ENCODE measurements at places on chromosomes 3 and 15.
A peak's percentile ranks its signal among the peaks of the same experiment; 100 is the strongest.

- DNase-seq = no peak
These were observed 307.2 kb downstream of the FEZF2 start for GRCh38 chr3:62065985-62066693.

- DNase-seq = no peak
These were observed 156.9 kb upstream of the BNIP2 start for GRCh38 chr15:59845942-59846499.

DNA sequence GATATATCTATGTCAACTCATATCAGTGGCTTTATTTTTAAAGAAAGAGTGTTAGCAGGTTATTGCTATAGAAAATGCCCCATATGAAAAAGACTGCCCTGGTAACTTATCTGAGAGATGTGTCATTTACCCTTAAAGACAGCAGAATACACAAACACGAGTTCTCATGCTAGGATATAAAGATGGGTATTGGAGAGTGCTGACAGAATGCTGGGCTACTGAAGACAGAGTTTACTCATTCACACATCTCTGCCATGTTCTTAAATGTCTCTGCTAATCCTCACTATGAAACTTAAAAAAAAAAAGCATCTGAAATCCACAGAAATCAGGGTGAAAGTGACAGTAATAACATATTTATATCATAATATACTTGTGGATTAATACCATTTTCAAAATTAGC is 126.7 kb downstream of the FOXP1 start:
- DNase-seq = no peak

- peak; percentile 25 for DNase-seq
These were observed 1.0 kb upstream of the ISY1 start for GRCh38 chr3:129161860-129162271.

- no peak for DNase-seq
These were observed 12.9 kb downstream of the DUOX2 start for GRCh38 chr15:45100884-45101625.

- DNase-seq = peak; percentile 12
These were observed 786.4 kb downstream of the MCTP2 start for GRCh38 chr15:95017666-95018328.

DNA sequence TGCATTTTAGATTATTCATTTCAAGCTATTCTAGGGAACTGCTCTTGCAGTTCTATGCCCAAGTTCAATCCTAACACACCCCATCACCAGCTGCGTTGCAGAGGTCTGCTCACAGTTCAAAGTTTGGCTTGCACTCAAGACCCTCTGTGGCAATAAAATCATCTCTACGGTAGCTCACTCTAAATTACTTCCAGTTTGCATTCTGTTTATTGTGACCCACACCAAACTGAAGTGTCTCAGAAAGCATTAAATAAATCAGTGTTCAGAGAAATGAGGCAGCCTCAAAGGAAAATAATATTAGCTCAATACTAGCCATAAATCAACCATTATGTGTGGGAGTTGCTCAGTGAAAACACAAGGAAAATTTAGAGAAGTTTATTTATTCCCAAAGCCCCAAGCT is 250.3 kb downstream of the MAGI1 start:
- DNase-seq = no peak

GRCh38 chr3:87501076-87501475 is 224.7 kb upstream of the POU1F1 start:
- no peak for DNase-seq

- DNase-seq = no peak
These were observed 9.1 kb downstream of the SHOX2 start for GRCh38 chr3:158097081-158097592.

DNA sequence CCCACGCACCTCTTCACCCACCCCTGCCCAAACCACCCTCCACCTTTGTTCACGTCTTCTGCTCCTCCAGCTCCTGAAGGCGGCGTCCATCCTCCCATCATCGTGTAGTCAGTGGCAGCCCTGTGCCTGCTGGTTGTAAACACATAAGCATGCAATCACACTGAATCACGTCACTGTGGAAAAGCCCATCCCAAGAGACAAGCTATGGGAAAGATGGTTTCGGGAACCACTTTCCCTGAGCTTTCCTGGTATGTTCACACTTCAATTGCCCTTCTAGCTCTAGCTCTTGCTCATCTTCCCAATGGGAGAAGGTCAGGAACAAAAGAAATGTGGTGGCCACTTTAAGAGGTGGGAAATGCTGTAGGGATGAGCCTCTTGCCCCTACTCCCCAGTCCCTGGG is 14.4 kb upstream of the GOLGA8J start:
- DNase-seq = no peak

DNA sequence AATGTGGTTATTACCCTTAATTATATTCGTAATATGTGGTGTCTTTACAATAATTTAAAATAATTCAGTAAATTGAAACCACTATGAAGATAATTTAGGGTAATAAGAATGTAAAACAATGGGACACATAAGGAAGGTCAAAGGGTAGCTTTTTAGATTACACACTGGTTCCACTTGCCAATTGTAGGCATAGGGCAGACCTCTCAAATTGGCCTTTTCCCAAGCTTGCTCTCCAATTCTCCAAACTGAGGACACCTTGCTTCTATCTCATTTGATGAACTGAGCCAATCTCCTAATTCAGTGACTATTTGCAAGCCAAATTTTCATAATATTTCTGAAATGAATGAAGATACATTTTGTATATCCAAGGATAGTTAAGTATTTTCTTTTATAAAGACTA is 151.4 kb downstream of the ARPP21 start:
- no peak for DNase-seq

- no peak for DNase-seq
These were observed 33.5 kb downstream of the SEMA6D start for GRCh38 chr15:47750740-47751262.

- no peak for DNase-seq
These were observed 16.2 kb downstream of the NISCH start for GRCh38 chr3:52471371-52472238.

DNA sequence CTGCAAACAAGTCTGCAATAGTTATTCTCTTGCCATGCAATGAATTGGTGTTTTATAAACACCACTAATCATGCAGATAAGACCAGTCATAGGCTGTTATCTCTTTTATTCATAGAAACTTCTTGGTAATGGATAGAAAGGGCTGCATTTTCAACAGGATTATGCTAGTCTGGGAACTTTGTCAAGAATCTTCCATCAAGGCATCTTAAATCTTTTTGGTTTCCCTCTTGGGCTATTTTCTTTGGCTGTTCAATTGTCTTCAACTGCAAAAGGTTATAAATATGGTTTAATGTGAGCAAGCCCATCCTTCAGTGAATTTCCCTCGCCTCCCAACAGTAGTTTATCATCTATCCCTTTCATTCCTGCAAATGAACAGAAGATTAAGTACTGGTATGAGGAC is 59.0 kb upstream of the MINAR1 start:
- DNase-seq = no peak

DNA sequence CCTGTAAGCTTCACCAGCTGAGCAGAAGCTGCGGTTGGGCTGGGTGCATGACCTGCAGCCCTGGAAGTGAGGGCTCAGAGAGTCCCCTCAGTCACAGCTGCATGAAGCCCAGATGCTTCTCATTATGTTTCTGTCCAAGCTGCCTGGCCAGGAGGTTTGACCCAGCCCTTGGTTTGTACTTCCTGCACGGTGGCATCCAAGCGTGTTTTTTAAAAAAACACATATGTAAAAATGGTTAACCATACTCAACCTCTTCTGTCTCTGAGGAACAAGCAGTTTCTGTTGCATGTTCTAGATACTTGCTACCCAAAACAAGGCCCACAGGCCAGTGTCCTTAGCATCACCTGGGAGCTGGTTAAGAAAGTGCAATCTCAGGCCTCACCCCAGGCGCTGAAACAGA is 76.0 kb upstream of the ATP10A start:
- no peak for DNase-seq

DNA sequence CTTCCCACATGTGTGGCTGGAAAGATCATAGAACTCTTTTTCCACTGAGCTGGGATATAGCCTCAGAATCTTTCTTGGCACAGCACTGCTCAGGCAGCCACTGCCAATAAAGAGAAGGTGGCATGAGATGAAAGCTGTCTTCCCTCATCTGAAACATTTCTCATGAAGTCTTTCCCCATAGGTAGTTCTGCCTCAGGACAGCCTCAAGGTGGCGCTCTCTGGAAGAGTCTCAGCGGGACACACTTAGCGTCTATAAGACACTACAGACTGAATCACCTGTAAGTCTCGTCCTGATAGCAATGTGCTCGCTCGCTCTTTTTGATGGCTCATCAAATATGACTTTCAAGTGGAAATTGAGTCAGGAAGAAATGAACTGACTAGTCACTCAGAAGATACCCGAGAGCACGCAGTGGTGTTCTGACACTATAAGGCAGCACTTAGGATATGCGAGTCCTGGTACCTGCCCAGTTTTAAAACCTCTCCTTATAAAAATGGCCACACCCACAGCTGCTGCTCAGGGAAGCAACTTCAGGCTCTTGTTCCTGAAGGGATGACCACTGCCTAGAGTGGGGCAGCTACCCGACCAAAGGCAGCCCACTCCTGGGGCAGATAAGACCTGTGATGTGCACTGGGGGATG is 269.5 kb downstream of the SUCLG2 start:
- DNase-seq = peak; percentile 39

- DNase-seq = no peak
These were observed 5.6 kb upstream of the RBMS3 start for GRCh38 chr3:29275309-29275708.

- no peak for DNase-seq
These were observed 23.5 kb downstream of the FHIT start for GRCh38 chr3:61227799-61228198.

DNA sequence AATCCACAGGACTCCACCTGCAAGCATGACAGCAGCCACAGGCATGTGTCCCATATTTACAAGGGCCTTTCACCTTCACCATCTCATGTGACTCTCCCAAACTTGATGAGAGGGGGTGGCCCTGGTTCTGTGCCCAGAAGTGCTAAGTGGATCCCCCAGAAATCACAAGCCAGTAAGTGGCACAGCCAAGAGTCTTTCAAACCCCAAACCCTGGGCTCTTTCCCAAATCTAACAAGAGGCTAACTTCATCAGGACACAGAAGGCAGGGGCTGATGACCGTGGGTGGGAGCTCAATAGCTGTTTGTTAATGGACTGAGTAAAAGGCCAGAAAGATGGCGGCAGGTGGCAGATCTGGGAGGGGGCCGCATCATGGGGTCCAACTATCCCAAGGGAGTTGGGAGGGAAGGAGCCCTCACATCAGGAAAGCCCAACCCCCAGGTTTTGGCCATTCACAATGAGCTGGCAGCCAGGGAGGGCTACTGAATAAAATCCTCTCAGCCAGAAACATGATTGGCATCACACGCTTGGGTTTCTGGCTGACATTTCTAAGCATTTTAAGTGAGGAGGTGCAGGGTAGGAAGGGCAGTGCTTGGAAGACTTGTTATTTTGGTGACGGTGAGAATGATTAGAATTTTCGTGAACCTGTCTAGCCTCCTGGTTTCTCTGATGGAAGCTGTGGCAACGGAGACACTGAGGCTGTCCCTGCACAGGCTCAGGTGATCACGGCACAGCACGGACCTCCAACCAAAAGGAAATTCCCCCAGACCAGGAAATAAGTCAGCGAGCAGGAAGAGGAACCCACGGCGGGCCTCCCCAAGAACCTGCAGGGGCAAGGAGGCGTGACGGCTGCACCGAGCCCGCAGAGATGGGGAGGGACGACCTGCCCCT is 109.3 kb downstream of the OXNAD1 start:
- DNase-seq = no peak

GRCh38 chr3:152272771-152273242 is 4.1 kb downstream of the MBNL1 start:
- no peak for DNase-seq

GRCh38 chr3:14565868-14566588 is 25.9 kb upstream of the GRIP2 start:
- DNase-seq = no peak

DNA sequence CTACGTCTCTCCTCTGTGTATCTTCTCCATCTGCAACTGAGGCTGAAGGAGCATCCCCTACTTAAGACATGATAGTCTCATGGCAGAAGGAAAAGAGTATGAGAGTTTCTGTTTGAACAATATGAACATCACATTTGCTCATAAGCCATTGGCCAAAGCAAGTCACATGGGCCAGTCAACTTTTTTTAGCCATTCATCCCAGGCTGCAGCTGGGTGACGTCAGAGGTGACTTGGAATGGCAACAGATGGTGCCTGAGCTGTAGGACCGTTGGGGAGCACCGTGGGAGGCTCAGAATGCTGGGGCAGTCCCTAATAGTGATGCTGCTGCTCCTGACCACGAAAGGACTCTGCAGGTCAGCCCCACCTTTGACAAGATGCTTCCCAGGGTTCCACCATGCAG is 58.7 kb downstream of the CRTC3 start:
- DNase-seq = no peak

Data from A673 (cell line).